ENCODE measurements at places on chromosomes 5 and 9.

DNA sequence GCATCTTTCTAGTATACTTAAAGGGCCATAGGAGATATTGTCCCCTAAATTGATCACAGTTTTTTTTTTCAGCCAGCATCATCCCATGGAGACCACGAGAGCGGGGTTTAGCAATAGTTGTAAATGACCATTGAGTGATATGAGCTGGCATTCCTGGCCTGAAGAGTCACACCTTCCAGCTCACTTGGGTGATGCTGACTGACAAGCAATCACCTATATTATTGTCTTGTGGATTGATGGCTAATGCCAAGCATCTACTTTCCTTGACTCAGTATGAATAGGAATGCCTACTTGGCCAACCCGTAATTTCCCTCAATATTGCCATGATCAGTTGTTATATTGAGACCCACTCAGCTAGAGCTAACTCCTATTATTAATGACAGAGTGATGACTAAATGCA, 70.5 kb downstream of the ADAMTSL1 start:
- DNase-seq: no peak

- no peak for DNase-seq
These were observed 72.8 kb downstream of the SLF1 start for GRCh38 chr5:94691291-94691690.

DNA sequence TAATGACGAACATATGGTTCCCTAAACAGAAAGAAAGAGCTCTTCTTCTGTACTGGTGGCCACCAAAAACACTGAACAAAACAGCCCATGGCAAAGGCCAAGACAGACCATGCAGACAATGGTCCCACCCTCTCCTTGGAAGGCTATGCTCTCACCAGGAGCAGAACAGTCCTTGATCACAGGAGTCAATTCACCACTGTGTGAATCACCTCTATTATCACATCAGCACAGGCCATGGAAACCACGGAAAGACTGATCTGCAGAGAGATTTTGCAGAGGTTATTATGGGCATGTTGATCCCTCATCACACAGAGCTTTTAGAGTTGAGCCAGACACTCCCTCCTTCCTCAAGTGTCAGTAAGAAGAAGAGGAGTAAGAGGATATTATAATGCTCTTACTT, 134.0 kb upstream of the RASEF start:
- no peak for DNase-seq

GRCh38 chr5:173829826-173830225, 58.3 kb upstream of the CPEB4 start:
- DNase-seq: no peak

- no peak for DNase-seq
These were observed 130.3 kb upstream of the CNTLN start for GRCh38 chr9:17004500-17004899.

GRCh38 chr5:32100691-32101302, 73.3 kb downstream of the GOLPH3 start:
- no peak for DNase-seq

GRCh38 chr9:14238518-14238917, 75.4 kb downstream of the NFIB start:
- no peak for DNase-seq

- no peak for DNase-seq
These were observed 29.6 kb downstream of the KCNIP1 start for GRCh38 chr5:170533383-170533782.

DNA sequence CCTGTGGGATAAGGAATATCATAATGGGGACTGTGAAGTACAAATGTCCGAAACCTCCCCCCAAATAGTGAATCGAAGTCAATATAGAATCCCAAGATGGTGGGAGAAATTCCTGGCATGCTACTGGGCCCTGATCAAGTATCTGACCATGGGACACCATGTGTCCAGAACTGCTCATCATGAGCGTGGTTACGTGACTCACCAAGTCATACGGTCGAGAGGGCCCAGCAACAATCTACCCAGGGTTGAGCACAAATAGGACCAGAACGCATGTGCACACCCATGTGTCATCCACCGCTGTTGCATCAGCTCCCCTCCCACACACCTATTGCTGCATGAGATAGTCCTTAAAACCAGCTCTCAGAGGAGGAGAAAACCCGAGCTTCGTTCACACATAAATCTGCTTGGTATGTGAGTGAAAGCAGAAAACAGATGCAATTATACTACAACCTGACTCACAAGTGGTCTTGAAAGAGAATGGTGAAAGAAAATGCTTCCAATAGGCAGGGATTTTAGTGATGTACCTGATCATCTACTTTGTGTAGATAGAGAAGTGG, 353.2 kb downstream of the CWC27 start:
- DNase-seq: no peak

GRCh38 chr9:85115473-85115872, 445.9 kb downstream of the NTRK2 start:
- no peak for DNase-seq

- no peak for DNase-seq
These were observed 90.0 kb downstream of the ARRDC3 start for GRCh38 chr5:91293131-91293530.

GRCh38 chr5:16912080-16912479, 24.0 kb downstream of the MYO10 start:
- DNase-seq: no peak

- DNase-seq: no peak
These were observed 177.1 kb upstream of the PCSK5 start for GRCh38 chr9:75713335-75713734.

DNA sequence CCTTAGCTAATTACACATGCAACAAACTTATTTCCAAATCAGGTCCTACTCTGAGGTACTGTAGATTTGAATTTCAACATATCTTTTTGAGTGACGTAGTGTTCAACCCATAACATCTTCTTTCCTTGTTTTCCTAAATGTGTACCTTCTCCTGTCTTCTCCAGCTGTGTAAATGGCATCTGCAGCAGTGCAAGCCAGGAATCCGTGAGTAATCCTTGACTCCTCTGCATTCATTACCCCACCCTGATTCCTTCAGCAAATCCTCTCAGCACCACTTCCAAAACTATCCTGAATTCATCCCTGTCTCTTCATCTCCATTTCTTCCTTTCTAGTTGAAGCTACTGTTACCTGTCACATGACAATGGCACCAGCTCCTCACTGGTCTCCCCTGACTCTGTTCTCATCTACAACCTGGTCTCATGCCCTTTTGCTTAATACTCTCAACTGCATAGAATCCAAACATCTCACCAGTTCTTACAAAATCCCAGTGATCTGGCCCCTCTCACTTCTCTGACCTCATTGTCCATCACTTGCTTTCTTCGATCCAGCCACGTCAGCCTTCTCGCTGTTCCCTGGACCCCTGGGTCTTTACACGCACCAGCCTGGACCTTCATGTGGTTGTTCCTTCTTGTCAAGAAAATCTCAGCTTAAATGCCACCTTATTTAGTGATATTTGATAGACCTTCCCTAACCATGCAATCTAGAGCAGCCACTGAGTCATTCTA, 14.6 kb upstream of the TRAF1 start:
- no peak for DNase-seq

- DNase-seq: no peak
These were observed 27.6 kb upstream of the ECM2 start for GRCh38 chr9:92563116-92564100.

DNA sequence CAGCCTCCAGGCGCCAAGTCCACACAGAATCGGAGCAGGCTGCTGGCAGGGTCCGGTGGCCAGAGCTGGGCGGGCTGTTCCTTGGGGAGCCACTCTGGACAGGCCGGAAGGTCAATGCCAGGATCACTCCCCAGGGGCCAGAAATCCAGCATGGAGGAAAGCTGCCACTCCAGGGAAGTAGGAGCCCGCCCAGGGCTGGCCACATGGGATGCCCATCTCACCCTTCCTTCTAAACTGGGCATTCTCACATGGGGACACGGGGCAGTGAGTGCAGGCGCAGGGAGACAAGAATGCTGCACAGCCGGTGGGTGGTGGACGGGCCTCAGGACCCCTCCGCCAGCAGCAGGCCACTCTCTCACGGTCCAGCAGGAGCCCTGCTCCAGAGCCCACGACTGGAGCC, 58.2 kb downstream of the ADAMTS2 start:
- DNase-seq: no peak

DNA sequence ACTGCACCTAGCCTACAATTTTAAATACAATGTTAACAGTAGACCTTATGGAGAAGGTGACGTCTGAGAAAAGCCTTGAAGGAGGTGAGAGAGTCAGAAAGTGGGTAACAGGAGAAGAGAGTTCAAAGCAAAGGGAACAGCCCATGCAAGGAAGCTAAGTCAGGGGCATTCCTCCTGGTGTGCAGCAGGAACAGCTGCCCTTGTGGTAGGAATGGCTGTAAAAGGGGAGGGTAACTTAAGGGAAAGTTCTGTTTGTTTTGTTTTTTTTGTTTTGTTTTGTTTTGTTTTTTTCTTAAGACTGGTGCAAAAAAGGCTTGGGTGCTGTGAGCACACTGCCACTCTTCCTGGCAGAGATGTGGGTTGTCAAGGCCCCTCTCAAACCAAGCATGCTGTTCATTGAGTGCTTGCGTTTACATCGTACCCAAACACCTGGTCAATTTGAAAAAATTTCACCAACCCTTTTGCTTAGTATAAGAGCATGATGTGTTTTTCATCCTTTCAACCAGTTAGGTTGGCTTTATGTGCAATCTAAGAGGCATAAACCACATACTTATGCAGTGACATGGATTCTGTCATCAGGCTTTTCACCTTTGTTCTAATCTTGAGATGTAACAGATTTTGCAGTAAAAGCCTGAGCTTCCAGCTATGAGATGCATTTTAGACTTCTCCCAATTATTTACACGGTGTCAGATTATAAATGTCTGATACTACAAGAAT, 279.7 kb downstream of the GLIS3 start:
- DNase-seq: no peak

DNA sequence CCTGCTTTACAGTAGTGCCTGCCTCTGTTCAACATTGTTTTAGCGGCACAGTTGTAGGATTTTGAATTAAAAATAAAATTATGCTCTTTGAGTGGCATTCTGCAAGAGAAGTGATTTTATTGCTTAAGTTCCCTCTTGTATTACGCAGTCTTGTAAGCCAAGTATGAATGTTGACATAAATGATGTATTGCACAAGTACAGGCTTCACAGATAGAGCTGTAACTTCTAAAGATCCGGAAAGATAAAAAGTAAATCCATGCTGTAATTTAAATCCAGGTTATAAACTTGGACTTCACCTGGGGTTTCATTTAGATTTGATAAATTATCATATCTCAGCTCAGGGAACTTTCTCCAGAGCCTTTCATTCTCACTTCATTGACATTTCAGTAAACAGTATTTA, 1114.7 kb downstream of the PTPRD start:
- DNase-seq: no peak

GRCh38 chr9:21982861-21983560, 11.2 kb downstream of the CDKN2A start:
- DNase-seq: no peak

DNA sequence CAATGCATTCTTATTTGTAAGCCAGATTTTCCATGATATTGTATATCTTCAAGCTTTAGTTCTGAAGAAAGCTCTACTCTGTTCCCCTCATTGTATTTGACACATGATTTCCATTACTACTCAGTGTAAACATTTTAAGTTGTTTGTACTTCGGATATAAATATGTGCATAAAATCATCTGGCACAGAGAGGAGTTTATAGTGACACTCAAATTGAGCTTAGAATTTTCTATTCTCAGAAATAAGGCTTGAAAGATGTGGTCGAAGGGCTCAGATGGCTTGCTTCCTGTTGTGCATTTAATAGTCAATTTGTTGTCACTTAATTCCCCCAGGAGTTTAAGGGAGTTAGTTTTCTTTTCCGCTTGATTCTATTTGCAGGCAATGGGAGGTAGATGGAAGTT, 88.8 kb downstream of the PPIC start:
- DNase-seq: no peak

DNA sequence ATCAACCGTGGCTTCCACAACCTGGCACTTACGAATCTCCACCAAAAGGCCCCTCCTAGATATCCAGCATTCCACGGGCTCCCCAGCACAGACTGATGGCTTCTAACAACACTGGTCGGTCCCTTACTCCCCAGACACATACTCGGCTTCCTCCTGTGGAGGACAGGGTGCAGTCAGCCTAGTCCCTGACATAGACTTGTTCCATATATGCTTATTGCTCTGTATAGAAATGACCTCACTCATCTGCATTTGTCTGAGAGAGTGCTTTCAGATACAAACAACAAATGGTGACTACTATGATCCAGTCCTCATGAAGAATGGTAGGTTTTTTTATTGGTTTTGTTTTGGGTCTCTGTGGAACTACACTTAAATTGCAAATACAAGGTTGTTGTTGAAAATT, 72.4 kb downstream of the TMEM215 start:
- DNase-seq: no peak

- no peak for DNase-seq
These were observed 117.9 kb downstream of the TMEM161B start for GRCh38 chr5:88150747-88151146.

- no peak for DNase-seq
These were observed 75.8 kb upstream of the SARDH start for GRCh38 chr9:133813749-133814585.

- no peak for DNase-seq
These were observed 4.2 kb downstream of the GCNT1 start for GRCh38 chr9:76463211-76463610.

DNA sequence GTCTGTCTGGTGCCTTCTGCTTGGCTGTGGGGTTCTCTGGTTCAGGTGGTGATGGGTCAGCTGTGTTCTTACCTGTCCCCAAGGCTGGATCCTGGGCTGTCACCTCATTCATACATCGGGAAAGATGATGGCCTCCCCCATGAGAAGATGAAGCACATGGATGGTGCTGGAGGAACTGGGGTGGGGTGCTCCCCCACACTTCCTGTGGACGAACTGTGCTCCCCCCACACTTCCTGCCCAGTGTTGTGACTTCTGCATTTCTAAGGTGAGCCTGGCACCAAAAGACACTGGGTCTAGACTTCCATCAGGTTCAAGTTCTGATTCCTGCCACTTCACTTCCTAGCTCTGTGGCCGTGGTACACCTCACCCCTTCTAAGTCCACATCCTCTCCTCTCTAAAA, 4.3 kb upstream of the SURF6 start:
- no peak for DNase-seq

DNA sequence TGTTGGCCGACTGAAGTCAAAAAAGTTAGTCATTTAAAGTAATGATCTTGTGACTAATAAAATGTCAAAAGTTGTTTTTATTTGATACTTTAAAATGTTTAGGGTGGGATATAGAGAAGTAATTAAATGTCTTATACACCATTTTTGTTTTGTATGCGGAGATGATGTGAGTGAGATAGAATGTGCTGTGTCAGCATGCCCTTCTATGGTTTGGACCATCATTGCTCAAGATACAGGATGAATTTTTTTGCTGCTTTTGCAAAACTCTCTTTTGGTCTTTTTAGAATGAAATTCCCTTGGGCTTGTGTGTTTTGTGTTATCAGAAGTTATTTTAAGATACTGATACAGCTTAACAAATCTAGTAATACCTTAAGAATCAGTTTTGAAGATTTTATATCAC, 12.5 kb downstream of the SRFBP1 start:
- no peak for DNase-seq

DNA sequence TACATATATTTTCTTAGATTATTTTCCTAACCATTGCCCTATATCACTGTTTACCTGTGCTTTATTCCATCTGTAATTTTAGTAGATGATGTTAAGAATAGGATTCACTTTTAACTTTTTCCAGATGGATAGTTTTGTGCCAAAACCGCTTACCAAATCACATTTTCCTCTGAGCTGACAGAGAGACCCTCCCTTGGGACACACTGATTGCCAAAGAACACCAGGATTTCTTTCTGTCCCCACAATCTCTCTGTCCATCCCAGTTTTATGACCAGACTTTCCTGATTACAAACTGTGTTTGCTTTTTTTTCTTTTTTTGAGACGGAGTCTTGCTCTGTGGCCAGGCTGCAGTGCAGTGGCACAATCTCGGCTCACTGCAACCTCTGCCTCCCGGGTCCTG, 81.3 kb upstream of the SPATA31C2 start:
- DNase-seq: no peak
